ENCODE measurements at places on chromosomes 12 and 14.
A peak's percentile ranks its signal among the peaks of the same experiment; 100 is the strongest.

GRCh38 chr14:54444681-54445080 is 3.5 kb upstream of the CNIH1 start:
- no peak for DNase-seq

DNA sequence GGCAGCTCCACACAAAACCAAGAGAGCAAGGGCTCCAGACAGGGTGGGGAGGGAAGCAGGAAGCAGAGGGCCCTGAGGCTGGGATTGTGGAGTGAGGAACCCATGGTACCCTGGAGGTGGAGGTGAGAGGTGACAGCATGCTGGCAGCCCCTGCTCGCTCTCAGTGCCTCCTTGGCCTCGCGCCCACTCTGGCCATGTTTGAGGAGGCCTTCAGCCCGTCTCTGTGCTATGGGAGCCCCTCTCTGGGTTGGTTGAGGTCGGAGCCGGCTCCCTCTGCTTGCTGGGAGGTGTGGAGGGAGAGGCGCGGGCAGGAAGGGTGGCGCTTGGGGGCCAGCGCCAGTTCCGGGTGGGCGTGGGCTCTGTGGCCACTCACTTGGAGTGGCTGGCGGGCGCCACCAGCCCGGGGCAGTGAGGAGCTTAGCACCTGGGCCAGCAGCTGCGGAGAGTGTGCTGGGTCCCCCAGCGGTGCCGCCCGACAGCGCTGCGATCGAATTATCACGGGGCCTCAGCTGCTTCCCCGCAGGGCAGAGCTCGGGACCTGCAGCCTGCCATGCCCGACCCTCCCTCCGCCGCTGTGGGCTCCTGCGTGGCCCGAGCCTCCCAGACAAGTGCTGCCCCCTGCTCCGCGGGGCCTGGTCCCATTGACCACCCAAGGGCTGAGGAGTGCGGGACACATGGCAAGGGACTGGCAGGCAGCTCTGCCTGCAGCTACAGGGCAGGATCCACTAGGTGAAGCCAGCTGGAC is 196.0 kb downstream of the DACT1 start:
- DNase-seq, result no peak

DNA sequence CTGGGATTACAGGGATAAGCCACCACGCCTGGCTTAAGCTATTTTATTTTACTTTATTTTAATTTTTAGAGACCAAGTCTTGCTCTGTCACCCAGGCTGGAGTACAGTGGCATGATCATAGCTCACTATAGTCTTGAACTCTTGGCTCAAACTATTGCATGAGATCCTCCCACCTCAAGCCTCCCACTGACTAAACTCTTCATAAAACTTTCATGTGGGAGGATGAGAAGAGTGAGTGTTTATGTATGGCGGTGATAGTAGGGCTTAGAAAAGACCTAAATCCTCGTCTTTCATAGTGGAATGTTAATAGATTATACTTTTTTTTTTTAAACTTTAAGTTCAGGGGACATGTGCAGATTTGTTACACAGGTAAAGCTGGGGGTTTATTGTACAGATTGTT is 23.5 kb upstream of the PPP4R3A start:
- DNase-seq, result no peak

GRCh38 chr14:23129759-23130316 is 10.8 kb upstream of the CEBPE start:
- DNase-seq, result no peak

DNA sequence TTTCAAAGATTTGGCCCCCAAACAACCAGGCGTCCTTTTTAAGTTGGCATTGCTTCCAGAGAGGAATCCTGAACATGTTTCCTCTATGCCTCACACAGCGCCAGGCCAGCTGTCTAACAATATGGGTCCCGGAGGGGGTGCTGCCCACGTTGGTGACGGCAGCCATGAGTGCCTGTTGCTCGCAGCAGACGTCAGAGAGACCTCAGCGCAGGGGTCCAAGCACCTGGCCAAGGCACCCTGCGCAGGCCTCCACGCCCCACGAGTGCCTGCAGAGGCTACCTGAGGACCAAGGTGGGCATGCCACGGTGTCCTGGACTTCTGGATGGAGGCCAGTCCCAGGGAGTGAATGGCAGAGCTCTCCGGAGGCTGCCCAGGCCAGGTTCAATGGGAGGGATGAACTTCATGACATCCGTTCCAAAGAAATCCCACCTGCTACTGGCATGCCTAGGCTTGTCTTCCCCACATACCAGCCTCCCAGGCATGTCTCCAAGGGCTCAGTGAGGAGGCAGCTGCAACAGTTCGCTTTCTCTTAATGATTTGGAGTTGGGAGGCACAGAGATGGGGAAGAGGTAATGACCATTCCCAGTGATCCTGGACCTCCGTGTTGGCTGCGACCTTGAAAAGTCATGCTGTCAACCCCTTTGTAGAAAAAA is 11.6 kb upstream of the FOXN3 start:
- DNase-seq, result peak; percentile 21

DNA sequence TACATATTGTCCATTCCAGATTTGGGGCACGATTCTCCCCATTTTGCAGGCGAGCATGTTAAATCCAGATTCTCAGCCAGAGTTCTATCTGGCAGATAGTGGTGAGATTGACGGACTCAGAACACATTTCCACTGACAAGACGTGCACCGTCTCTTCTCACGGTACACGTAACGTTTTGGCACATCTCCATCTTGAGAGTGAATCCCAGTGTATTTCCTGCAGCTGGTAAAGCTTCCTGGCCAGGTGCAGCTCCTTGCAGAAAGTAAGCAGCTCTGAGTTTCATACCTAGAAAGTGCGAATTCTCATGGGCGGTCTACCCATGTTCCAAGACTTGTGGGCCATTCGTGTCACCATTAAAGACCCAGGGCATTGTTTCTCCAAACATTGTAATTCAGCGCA is 102.6 kb downstream of the TSPAN9 start:
- no peak for DNase-seq

GRCh38 chr14:25574628-25575325 is 524.8 kb upstream of the STXBP6 start:
- DNase-seq, result no peak

DNA sequence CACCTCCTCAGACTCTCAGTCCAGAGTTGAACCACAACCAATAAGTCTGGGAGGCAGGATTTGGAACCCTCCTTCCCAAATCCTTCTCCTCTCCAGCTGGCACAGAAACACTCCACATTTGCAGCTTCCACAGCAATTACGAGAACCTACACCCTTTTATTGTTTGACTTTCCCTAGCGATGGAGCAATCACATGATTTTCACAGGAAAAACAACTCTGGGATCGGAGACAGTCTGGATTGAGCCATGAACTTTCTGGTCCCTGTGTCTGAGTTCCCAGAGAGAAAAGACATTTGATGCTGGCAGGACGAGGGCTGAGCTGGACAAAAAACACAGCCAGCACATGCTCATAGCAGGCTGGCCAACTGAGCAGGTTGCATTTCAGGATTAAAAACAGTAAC is 49.0 kb upstream of the STON2 start:
- no peak for DNase-seq

DNA sequence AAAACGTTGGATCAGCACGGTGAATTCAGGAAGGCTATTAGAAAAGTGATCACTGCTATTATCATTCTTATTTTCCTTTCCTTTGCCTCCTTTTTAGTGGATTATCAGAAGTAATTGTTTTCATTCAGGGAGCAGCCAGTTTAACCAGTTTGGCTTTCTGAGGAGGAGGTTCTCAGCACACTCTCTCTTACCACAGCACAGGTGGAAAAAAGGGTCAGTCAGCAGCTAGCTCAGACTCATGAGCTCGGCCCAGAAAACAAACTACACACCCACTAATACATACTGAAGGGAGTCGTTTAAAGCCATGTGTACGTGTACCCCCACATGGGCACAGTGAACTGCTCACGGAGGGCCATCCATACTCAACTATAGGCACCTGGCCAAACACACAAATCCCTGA is 23.2 kb upstream of the MAGOHB start:
- no peak for DNase-seq

DNA sequence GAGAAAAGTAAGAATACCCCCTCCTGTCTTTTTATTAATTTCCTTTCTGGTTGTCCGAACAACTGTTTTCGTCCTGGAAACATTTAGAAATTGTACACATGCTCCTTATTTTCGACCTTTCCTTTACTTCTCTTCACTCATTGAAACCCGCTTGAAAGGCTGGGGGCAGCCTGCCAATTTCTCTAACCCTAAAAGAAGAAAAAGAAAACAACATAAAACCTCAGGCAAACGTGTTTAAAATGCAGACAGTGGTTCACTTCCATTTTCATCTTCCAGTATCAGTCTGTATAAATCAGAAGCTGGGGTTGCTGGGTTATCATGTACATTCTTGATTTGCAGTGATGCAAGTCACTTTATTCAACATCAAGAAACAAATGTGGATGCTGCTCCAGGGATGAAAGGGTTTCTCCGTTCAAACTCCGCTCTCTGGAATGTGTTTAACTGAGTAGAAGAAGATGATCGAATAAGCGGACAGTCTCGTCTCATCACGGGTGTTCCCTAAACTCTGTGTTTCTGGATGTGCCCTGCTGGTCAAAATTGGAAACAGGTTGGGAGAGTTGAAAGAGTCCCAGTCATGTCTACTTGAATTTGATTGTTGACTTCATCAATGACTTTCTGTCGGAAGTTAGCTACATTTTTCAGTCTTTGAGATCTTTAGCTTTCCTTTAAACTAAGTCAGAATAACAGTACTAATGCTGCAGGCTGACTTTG is 1042.2 kb downstream of the BCL11B start:
- DNase-seq, result no peak
